ENCODE measurements at places on chromosomes 7 and 10. TPM values are rescaled to one million over a fixed set of nuclear protein-coding genes. Genes with fewer than 3 reads are reported as not detected.
A peak's percentile ranks its signal among the peaks of the same experiment; 100 is the strongest.

The COL1A2 gene
- 234 TPM for total RNA-seq

The ANTXRL gene
- not detected for total RNA-seq

The EEPD1 gene
- total RNA-seq: 21.4 TPM

DNA sequence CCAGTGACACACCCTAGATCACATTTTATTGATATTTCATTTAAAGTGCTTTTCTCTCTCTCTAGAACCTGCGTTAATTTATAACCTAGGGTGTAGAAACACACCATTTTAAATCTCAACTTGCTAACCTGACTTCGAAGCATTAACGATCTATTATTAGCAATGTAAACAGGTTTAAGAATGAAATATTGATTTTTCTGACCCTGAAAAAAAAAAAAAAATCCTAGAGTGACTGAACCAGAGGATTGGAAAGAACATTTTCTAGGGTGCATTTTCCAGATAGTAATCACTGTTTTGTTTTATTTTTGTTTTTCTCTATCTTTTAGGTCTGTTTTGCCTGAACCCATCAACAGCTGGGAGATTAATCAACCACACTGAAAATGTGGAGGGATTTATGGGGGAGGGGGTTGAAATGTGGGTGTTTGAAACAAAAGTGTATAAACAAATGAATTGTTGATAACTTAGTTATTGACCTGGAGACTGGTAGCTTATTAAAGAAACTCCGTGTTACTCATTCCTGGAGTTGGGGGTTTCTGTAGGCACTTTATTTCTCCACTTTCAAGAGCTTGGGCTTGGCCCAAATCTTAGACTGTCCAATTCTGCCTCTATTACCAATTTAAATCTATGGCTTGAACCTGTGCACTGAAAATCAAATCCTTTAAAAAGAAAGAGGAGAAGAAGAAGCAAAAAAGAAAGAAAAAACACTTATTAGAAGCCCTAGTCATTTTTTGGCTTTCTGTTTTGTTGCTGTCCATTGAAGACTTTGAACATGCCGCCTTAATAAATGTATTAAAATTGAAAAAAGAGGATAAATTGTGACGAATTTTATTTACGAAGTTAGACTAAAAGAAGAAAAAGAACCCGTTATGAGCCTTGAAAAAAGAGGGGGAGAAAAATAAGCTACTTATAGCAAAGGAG, 2.8 kb downstream of the HOXA2 start:
- peak; percentile 22 for DNase-seq

DNA sequence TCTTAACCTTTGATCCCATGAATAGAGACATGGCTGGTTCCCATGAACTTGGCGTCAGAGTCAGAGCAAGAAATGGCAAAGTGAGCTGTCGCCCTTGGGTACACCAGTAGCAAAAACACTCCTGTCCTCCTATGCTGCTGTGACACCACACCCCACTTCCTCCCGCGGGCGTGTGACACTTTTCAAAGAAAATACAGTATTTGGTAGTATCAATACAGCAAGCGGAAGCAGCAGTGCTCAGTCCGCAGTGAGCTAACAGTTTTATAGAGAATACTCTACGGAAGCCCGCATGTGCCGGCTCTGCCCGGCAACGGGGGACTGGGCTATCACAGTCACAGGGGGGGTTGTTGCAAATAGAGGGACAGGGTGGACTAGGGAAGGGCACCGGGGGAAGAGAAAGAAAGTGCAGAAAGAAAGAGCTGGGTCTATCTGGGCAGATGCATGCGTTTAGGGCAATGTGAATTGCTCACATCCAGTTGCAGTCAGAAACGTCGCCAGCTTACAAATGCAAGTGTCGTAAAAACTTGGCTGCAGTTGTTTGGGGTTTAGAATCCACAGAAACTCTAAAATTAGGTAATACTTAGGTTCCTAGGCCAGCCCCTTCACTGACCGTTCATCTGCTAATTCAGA, 49.8 kb downstream of the PRKCQ start:
- peak; percentile 52 for DNase-seq

GRCh38 chr10:118723466-118723865, 31.3 kb downstream of the CACUL1 start:
- no peak for DNase-seq

GRCh38 chr10:5971886-5972285, 5.5 kb downstream of the IL15RA start:
- no peak for DNase-seq

GRCh38 chr10:58701405-58702135, 188.9 kb downstream of the BICC1 start:
- no peak for DNase-seq

The PPP1R17 gene
- total RNA-seq: not detected

DNA sequence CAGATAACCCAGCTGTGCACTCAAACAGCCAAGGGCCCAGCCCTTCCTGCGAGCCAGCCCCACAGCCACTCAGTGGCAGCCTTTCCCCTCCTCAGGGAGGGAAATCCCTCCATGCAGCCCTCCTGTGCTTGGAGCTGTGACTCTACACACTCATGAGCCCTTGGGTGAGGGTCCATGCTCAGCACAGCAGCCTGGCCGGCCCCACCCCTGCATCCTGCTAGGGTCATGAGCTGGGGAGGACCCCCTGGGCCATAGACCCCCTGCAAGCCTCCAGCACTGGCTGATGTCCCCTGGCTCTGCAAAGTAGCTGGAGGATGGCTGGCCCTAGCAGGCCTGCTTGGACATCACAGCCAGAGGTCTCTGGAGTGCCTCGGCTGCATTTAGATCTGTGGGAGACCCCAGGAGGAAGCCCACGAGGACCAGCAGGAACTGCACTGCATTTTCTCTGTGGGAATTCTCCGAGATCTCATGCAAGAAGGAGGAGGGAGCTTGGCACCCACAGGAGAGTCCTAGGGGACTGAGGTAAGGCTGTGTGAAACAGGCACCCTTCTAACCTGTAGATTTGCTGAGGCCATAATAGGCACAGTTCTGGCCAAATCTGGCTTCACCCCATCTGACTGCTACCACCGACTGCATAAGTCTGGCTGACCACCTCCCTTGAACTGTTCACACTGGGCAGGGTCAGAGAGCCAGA, 17.4 kb downstream of the TMEM273 start:
- no peak for DNase-seq

DNA sequence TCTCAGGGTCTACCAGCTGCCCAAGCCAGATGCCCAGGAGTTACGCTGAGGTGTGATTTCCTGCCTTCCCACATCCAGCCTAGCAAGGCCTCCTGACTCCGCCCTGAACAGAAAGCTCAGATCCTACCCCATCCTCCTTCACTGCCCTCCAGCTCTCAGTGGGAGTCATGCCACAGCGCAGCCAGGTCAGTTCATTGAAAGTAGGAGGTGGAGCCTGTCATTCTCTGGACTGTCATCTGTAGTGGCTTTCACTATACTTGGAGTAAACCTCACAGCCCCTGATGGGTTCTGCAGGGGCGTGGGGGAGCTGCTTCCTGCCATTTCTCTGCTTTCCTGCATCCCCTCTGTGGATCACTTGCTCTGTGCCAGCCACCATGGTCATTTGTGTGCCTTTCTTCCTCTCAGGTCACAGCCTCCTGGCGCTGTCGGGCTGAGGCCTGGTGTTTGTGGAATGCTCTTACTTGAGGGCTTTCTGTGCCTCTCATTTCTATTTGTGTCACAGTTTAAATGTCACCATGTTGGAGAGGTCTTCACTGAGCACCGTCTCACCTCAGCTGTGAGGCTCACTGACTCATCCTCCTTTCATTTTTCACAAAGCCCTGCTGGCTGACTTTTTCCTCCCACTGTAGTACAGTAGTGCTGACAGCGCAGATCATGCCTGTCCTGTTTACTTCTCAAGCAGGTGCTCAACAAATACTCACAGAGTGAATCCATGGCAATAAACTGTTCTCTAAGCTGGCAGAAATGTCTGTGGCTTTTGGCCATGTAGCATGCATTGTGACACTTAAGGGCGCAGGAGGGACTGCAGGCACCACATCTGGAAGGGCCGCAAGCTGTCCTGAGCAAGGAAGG, 61.0 kb upstream of the TMEM248 start:
- DNase-seq: no peak

The PPP1R3C gene
- 5.8 TPM for total RNA-seq

The PRSS1 gene
- not detected for total RNA-seq

The TLX1 gene
- not detected for total RNA-seq

DNA sequence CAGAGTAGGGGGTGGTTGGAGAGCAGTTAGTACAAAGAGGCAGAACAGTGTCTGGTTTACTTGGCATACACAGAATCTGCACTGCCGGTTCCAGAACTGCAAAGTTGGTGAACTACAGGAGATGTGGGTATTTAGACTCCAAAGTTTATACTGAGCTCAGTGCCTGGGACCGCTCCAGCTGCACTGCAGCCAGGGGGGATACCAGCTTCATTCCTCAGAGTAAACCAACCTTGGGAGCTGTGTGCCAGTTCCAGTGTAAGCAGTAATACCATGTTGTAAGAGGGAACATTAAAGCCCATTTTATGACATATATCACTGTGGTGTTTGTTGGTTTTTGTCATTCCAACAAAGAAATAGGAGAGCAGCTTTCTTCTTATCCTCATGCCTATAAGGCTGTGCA, 23.4 kb downstream of the LOXL4 start:
- no peak for DNase-seq
